Right ventricle myocardium inferior (tissue), 1 donor: ENCODE measurements at places on chromosomes 3 and 15.

GRCh38 chr3:114157321-114157720 is 21.5 kb downstream of the DRD3 start:
- no peak for DNase-seq

DNA sequence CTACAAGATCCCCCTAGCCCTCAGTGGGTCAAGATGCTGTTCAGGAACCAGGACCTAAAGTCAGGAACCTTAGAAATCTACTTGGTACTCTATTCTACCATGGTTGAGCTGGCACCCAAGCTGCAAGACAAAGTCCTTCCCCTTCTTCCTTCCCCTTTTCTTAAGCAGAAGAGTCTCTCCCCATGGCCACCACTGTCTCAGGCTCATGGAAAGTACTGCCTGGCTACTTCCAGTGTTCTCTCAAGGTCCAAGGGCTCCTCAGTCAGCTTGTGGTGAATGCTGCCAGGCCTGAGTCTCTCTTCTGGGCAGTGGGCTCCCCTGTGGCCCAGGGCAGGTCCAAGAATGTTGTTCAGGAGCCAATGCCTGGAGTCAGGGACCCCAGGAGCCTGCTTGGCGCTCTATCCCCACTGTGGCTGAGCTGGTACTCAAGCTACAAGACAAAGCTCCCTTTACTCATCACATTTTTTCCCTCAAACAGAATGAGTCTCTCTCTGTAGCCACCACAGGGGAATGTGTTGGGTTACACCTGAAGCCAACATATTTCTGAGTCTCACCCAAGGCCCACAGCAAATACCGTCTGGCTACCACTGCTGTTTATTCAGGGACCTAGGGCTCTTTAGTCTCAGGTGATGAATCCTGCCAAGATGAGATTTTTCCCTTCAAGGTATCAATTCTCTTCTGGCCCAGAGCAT is 18.1 kb upstream of the SLC27A2 start:
- no peak for DNase-seq

DNA sequence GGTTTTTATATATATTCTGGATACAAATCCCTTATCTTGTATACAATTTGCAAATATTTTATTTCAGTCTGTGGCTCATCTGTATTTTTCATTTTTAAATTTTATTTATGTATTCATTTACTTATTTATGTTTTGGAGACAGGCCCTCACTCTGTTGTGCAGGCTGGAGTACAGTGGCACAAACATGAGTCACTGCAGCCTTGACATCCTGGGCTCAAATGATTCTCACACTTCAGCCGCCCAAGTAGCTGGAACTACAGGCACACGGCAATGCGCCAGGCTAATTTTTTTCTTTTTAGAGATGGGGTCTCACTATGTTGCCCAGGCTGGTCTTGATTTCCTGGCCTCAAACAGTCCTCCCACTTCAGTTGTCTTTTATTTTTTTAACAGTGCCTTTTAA is 50.6 kb downstream of the PFN2 start:
- no peak for DNase-seq

DNA sequence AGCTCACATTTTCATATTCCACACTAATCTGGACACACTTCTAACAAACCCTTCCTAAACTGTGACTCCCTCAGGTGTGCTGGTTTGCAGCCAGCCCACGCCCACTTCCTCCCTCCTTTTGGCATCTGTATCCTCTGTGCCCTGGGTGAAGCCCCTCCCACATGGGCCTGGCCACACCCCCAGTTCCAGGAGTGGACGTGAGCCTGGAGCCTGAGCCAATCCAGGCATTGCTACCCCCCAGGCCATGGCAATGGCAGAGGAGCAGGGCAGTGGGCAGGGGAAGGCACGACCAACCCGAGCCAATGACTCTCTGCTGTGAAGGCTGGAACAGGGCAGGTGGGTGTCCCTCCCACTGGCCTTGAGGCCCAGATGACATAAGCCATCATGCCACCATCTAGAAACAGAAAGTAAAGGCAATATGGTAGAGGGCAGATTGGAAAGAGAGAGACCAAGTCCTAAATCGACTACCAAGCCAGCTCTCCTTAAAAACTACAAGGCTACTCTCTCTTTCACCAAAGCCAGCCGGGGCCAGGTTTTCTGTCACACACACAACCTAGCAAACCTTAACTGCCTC is 18.6 kb downstream of the FAM174B start:
- no peak for DNase-seq

DNA sequence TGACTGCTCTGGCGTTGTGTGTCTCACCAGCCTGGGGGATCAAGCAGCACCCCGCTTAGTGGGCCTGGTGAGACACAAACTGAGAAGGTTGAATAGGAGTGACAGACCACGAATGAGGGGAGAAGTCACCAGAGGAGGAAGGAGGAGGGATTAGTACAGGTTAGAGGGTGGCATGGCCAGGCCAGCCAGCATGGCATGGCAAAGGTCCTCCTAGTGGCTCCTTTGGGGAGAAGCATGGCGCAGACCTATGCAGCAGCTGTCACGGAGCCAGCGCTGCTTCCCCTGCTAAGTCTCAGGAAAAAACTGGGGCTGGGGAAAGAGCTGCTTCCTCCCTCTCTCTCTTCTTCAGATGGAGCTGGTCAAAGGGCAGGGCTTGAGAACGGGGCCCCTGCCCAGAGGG is 48.6 kb downstream of the ZDHHC3 start:
- DNase-seq, result no peak

- no peak for DNase-seq
These were observed 1.0 kb upstream of the CEP70 start for GRCh38 chr3:138594935-138595610.

GRCh38 chr3:29649815-29650547 is 369.1 kb downstream of the RBMS3 start:
- peak; percentile 46 for DNase-seq

GRCh38 chr3:186108106-186108940 is 566 bp downstream of the ETV5 start:
- DNase-seq, result peak; percentile 79

DNA sequence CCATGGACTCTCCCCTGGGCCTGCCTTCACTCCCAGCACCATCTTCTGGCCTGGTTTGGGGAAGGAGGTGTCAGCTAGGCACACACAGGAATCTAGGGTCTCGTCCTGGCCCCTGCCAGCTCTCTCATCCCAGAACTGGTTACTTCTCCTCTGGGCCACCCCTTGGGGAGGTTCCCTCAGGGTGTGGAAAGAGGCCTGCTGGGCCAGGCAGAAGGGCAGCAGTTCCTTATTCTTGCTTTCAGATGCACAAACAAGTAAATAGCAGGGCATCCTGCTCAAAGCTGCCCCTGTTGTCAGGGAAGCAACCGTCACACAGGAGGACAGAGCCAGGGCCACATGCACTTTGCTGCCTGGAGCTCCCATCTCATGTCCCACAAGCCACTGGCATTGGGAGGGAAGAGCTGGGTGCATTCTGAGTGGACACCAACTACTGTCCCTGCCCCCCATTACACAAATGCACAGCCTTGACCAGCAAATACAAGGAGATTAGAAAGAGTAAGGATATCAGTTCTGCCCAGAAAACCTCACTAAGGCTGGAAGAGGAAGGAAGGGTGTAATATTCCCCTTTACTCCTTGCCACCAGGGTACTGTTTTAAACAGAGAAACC is 108.8 kb upstream of the HACD2 start:
- DNase-seq, result no peak

DNA sequence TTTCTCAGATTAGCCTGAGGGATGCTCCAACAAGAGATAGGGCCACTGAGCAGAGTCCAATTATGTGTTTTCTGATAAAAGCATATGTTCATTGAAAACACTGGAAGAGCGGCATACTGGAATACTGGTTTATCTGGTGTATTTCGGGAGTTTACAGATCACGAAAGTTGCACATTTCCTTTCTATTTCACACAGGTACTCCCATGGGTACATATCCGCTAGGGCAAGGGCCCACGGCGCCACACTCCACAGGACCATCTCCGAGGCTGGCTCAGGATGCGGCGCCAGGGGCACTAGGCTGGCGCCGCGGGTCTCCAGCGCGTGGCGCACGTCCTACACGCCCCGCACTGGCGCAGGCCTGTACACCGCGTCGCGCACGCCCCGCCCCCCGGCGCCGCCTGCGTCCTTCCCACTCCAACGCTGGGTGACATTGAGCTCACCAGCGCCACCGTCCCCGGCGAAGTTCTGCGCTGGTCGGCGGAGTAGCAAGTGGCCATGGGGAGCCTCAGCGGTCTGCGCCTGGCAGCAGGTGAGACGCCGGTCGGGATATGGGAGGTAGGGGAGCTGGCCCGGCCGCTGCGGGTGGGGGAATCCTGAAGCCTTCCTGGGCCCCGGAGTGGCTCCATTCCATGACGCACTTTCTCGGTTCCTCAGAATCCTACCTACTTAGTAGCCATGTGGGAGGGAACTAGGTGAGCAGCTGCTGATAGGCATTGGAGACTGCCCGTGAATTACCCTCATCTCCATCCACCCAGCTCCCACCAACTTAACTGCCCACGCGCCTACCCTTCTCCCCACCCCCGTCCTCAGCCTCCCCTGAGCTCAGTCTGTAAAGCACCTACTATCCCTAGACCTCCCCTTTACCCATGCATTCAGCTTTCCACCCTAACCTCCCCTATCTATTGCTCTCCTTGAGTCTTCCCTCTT is at the start of gene FAM162A:
TSS of gene FAM162A (plus strand) at position 412 of the 927 bp plus-strand sequence. CDS start at position 496, 84 bp downstream.
- peak; percentile 99 for DNase-seq

- DNase-seq, result no peak
These were observed 242.3 kb upstream of the ICE2 start for GRCh38 chr15:60721257-60721626.

GRCh38 chr3:166472015-166472414 is 634.8 kb upstream of the BCHE start:
- DNase-seq, result no peak

- DNase-seq, result no peak
These were observed 26.9 kb downstream of the CYP19A1 start for GRCh38 chr15:51311510-51311909.

- no peak for DNase-seq
These were observed 40.3 kb upstream of the ATP2C1 start for GRCh38 chr3:130853581-130853980.

GRCh38 chr3:109225516-109225915 is 89.0 kb downstream of the C3orf85 start:
- no peak for DNase-seq

DNA sequence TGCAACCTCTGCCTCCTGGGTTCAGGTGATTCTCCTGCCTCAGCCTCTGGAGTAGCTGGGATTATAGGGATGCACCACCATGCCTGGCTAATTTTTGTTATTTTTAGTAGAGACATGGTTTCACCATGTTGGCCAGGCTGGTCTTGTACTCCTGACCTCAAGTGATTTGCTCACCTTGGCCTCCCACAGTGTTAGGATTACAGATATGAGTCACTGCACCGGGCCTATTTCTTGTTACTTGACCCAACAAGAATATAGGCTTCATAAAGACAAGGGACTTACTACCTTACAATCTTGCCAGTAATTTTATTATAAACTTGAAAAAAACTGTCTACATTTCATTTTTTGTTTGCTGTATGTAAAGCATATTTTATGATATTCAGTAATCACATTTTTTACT is 21.4 kb upstream of the ZBTB47 start:
- no peak for DNase-seq

DNA sequence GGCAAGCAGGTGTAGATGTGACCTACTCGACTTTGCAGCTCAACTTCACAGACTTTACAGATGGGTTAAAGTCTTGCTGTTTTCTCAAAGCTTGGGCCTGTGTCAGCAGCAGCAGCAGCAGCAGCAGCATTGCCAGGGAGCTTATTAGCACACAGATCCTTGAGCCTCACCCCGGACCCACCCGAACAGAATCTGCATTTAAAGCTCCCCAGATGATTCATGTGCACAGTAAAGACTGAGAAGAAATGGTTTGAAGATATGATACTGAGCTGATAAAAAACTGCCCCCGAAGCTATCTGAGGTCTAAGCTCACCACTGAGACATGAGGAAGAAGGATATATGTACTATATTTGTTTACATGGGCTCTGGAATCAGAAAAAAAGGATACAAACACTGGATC is 231.7 kb downstream of the ARPP21 start:
- DNase-seq, result no peak

GRCh38 chr3:105585-105984 is 91.0 kb upstream of the CHL1 start:
- no peak for DNase-seq

GRCh38 chr3:133674290-133674919 is 12.7 kb upstream of the TOPBP1 start:
- DNase-seq, result no peak

GRCh38 chr3:170257145-170257544 is 34.9 kb downstream of the PRKCI start:
- DNase-seq, result no peak

DNA sequence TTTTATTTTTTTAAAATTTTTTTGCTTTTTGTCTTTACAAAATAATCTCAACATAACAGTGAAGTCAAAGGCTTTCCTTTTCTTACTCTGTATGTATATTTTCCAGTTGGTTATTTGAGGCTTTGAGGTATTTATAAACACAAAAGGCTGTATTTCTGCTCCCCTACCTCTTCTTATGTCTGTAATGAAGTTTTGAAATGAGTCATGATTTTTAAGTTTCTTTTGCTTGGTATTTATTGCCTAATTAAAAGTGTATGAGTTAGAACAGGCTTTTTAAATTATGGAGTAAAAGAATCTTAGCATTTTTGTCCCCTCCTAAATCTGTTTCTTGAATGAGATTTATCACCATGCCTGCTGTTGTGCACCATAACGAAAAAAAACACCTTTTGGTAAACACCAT is 66.0 kb downstream of the DCUN1D1 start:
- no peak for DNase-seq

- no peak for DNase-seq
These were observed 40.5 kb downstream of the TGM4 start for GRCh38 chr3:44914936-44915335.

- DNase-seq, result no peak
These were observed 52.1 kb downstream of the TM2D3 start for GRCh38 chr15:101600035-101600434.

DNA sequence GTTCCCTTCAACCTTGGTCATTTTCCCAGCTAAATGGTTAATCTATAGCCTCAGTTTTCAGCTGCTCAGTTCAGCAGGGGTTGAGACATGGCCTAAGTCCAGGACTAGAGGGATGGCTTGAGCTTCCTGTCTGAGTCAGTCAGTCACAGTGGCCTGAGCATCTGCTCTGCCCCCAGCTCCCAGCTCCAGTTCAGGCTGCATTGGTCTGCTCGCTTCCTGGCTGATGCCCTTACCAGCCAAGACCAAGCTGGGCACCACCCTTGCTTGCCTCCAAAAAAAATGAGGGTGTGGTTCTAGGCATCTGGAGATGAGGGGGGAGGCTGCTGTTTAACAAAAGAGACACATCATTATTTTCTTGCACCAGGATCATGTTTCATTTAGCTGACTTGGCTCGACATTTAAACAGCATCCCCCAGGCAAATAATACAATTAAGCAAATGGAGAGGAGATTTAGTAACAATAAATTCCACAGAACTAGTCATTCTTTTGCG is 70.7 kb downstream of the WNT5A start:
- DNase-seq, result no peak

- peak; percentile 79 for DNase-seq
These were observed 6.5 kb upstream of the DNASE1L3 start for GRCh38 chr3:58217209-58217811.

DNA sequence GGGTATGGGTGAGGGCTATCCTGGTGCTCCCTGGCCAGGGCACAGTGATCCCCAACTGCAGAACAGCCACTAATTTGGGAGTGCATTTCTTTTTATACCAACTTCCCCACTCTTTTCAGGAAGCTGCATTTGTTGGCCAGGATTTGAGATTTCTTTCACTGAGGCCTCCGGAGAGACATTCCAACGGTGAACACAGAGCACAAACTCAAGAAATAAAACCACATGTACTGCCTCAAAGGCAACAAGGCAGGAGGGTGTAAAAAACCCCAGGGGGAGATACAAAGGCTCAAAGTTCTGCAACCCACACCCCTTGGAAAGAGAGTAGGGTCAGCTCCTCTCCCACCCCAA is 65.3 kb downstream of the CPN2 start:
- DNase-seq, result no peak

GRCh38 chr3:122094125-122094524 is 39.0 kb downstream of the CD86 start:
- DNase-seq, result no peak

GRCh38 chr3:196397941-196398340 is 34.3 kb downstream of the UBXN7 start:
- no peak for DNase-seq
